ENCODE measurements at places on chromosomes 5 and 9. TPM values are rescaled to one million over a fixed set of nuclear protein-coding genes. Genes with fewer than 3 reads are reported as not detected.

GAS1 gene
- total RNA-seq: 0.07 TPM

SLC22A4 gene
- total RNA-seq: 5.5 TPM

RPL37 gene
- total RNA-seq: 2,645 TPM

BARHL1 gene
- not detected for total RNA-seq

PCDHGB5 gene
- 2.5 TPM for total RNA-seq

LPAR1 gene
- 21.4 TPM for total RNA-seq

SPATA9 gene
- total RNA-seq: 0.28 TPM

MSX2 gene
- total RNA-seq: 4.6 TPM

ANKRD20A1 gene
- total RNA-seq: 1.8 TPM

CFAP90 gene
- 0.30 TPM for total RNA-seq

PRR7 gene
- 31.0 TPM for total RNA-seq

IRX2 gene
- 2.1 TPM for total RNA-seq

CRAT gene
- 23.6 TPM for total RNA-seq

GARIN3 gene
- not detected for total RNA-seq

SH3RF2 gene
- total RNA-seq: 2.9 TPM

SOWAHA gene
- total RNA-seq: 0.08 TPM
